ENCODE measurements at places on chromosomes 6 and 20.

DNA sequence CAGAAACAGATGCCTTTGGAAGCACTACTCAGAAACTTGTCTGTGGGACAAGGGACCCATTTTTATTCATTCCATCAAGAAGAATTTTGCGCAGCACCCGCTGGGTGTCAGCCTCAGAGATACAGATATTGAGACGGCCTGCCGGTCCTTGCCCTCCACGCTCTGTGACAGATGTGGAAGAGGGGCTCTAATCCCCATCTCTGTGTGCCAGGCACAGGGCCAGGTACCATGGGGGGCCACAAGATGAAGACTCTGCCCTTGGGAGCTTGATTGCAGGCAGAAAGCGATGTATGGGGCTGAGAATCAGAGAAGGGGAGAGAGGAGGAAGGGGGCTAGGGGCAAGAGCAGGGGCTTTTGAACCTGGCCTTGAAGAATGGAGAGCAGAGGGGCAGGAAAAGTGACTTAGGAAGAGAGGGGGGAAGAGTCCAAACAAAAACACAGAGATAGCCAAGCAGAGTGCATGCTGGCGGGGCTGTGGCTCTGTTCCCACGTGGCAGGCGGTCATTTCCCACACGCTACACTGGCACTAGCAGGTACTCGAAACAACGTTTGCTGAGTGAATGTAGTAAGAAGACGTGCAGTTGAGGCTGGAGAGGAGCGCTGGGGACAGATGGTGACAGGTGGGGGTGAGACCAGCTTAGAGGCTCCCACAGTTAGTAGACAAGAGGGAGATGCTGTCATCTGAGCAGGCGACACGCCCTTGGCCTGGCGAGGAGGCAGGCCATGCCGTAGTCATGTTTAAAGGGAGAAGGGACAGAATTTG lies 170.3 kb upstream of the SNX9 start:
- no peak for DNase-seq

DNA sequence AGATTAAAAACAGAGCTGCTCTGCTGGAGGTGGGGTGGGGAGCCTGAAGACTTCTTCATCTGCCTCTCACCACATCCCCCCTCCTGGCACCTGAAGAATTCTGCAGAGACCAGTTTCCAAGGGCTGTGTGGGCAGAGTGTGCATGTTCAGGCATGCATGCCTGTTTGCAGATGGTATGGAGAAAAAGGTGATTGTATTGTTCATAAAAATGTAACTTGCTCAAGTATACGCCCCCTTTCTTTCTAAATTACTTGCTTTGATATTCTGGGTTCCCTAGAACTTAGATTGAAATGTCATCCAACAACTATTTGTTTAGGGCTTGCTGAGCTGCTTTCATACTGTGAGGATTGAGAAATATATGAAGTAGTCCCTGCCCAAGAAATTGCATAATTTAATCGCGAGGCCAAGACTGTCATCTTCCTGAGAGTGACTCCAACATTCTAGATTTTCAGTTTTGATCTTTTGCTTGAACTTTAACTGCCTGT lies 83.6 kb downstream of the LCA5 start:
- no peak for DNase-seq

GRCh38 chr6:26485112-26485780 lies 14.9 kb upstream of the BTN1A1 start:
- no peak for DNase-seq

GRCh38 chr20:11952639-11953038 lies 34.9 kb downstream of the BTBD3 start:
- DNase-seq: no peak

DNA sequence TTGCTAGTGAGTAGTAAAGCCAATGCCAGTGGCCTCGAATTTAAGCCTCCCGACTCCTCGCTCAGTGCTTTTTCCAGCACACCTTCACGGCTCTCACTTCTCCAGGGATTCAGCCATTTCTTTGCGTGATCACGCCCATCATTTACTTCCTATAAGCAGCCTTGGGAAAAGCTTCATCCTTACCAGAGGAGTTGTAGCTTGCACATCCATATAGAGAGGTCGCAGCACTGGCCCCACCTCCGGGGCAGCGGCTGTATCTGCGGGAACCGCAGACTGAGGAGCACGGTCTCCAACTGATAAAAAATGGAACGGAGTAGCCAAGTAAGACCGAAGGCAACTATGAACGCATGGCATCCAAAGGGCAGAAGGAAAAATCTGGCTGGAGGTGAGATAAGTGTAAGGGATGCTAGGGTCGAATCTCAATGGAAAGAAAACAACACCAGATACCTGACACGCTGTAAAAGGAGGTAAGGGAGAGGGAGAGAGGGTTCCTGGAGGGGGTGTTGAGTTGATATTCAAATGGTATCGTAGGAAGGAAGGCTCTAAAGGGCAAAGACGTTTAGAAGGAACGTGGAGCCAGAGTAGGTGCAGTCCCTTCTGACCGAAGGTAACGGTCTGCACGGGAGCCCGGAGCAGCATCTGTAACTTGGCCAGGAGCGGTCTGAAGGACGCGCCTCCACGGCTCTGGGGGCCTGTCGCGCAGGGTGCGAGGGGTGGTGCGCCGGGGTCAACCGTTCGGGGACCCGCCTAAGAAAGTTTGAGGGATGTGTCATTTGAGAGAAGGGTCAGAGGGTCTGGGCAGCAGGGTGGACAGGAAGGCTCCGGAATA lies 640 bp downstream of the NFS1 start:
- DNase-seq: no peak

- no peak for DNase-seq
Observed at GRCh38 chr6:116445102-116445501, 16.1 kb upstream of the CALHM6 start.

- DNase-seq: no peak
Observed at GRCh38 chr20:9555781-9556180, 41.4 kb downstream of the LAMP5 start.

DNA sequence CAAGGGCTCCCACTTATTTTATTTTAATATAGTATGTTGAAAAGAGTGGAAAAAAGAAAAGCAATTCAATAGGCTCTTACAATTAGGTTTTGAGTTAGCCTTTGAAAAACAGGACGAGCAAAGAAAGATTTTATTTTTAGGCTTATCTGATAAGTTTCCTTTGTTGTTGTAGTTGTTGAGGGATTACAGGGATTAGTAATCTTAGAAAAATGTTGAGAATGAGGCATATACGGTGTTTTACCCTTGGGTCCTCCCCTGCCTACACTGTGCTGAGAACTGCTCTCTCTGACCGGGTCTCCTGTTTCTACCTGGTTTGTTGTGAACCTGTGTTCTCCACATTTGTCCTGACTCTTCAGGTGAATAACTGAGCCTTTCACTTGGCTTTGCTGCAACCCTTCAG lies 16.7 kb downstream of the TRAPPC3L start:
- DNase-seq: no peak

DNA sequence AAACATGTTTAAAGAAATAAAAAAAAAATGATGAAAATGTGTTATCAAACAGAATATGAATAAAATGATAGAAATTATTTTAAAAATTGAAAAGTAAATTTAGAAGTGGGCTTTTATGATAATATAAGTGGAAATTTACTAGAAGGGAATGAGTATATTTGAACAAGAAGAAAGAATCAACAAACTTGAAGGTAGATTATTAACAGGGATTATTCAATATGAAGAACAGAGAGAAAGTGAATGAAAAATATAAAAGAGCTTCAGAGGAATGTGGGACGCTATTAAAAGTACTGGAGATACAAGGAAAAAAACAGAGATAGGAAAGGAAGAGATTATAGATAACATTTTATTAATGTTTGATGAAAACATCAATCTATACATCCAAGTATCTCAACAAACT lies 1014.4 kb upstream of the CITED2 start:
- DNase-seq: no peak

DNA sequence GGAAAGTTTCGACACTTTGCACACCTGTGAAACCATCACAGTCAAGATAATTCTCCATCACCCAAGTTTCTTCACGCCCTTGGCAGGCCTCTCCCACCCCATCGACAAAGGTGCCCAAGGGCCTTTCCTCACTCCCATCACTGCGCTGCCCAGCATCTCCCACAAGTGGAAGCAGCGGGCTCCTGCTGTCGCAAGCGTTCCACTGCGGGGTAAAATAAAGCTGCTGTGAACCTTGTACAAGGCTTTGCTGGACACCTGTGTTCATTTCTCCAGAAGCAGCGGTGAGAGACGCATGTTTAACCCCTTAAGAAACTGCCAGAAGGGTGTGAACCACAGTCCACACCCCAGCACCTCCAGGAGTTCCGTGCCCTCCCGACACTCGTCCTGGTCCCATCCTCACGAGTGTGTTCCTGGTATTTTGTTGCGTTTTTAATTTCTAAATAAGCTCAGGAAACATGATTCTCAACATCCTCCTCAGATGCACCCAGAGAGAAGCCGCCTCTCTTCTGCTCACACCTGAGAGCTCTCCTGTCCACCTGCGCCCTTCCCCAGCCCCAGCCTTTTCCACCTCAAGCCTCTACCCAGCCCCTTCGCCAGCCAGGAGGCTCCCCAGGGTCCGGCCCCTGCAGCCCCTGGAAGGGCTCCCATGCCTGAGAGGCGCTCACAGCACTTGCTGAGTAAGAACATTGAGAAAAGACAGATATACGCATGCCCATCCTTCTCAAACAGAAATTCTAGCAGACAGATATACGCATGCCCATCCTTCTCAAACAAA lies 97.5 kb downstream of the TAF4 start:
- no peak for DNase-seq

GRCh38 chr6:113903666-113904330 lies 46.7 kb downstream of the MARCKS start:
- DNase-seq: no peak

GRCh38 chr20:6395695-6396094 lies 272.9 kb upstream of the FERMT1 start:
- DNase-seq: no peak

DNA sequence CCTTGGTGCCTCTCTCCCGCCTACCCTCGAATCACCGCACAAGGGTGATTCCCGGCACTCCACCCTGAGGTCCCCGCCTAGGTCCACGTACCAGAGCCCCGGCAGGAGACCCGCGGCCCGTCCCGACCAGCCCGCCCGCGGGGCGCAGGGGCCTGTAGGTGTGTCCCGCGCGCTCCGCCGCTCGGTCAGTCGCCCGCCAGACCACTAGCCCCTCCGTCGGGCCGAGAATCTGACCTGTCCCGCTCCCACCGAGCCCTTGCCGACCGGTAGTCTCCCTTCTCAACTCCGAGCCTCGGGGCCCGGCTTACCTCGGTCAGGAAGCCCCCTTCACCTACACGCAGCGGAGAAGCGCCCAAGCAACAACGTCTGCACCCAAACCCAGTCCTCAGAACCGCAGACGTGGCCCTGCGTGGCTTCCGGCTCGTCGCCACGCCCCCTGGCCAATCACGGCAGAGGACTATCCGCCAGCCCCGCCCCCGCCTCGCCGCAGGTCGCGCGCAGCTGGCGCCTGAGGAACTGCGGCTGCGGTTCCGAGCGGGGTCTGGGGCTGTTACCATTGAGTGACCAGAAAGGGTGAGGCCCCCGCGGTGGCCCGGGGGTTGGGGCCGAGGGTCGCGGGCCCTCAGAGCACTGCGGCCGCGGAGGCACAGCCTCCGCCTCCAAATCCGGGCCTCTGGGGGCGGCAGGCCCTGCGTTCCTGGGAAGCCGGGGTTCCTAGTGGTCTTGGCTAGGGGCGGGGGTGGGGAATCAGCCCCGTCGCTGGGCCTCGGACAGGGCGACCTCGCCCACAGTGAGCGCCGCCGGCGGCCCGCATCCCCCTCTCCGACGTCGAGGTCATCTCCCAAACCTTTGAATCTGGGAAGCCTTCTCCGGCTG lies at the start of the genes PGM3 and RWDD2A:
PGM3 (minus strand) TSS at position 395 of the 876 bp plus-strand sequence. CDS start 2,253 bp downstream, outside the sequence.
RWDD2A (plus strand) TSS at position 487 of the 876 bp plus-strand sequence. CDS start 1,095 bp downstream, outside the sequence.
- DNase-seq: peak; percentile 87

- no peak for DNase-seq
Observed at GRCh38 chr6:31498748-31499147, 803 bp downstream of the MICB start.

GRCh38 chr6:82017288-82017687 lies 230.3 kb downstream of the IBTK start:
- DNase-seq: no peak

DNA sequence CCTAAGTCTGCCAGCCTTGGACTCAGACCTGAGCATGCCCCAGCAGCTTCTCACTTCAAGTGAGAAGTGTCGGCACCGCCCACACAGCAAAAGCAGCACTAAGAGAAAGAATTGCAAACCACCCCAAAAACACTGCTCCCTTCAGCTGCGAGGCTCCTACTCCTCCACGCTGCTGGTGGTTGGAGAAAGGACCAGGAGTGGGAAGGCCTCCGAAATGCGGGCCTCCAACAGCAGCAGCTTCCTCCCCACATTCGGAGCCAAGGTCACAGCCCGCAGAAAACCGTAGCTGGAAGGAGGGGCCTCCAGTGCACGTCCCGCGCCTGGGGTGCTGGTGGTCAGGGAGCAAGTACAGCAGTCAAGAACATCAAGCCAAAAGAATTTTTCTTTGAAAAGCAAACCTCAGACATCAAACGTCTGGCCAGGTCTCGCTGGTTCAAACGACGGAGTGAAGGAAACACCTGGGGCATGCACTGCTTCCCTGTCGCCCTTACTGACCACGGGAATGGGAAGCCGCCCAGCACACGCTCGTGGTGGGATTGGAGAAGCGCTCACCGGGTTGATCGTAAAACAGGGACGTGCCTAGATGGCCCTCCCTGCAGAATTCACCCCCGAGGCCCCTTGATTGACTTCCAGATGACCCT lies 185.6 kb upstream of the CST7 start:
- DNase-seq: no peak

DNA sequence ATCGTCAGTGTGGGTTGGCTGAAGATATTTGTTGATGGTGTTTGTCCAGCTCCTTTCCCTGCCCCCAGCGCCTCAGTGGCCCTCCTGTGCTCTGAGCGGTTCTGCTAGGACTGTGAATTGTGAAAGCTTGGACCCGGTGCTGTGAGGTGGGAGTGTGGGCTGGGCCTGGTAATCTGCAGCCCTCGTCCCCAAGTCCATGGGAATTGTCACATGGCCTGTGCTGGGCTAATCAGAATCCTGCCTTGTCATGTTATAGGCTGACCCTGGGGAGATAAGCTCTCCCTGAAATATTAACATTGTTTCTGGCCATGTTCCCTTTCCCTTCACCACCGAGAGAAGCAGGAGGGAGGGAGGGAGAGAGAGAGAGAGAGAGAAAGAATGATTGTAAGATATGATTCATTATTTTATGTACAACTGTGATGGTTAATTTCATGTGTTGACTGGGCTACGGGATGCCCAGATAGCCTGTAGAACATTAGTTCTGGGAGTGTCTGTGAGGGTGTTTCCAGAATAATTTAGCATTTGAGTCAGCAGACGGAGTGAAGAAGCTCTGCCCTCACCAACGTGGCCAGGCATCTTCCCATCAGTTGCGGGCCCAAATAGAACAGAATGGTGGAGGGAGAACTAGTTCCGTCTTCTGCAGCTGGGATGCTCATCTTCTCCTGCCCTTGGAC lies 62.4 kb downstream of the TFAP2C start:
- DNase-seq: no peak

DNA sequence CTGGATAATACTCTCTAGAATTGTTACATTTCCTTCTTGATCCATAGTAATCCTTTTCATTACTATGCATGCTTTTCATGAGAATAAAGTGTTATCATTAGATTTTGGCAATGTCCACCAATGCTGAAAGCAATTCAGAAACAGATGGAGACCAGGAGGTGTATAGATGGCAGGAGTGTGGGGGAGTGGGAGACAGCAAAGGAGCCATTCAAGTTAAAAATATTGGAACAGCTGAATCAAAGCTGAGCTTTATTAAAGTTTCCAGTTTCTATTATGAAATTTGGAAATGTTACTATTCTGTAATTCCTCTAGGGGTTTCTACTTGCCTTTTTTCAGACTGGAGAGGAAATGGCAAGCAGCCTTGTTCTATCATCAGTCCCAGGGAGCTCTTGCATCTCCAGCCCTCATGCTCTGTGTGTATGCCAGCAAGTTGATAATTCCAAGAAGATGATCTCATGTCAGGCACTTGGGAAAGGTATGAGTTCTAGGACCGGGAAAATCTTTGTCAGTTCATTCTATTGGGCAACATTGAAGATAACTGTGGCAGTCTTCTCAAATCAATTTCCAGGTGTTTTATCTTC lies 228.0 kb downstream of the CD109 start:
- no peak for DNase-seq
